ENCODE measurements at places on chromosomes 11 and 22.

- no peak for DNase-seq
Observed at GRCh38 chr11:19953909-19954308, 206.4 kb downstream of the DBX1 start.

DNA sequence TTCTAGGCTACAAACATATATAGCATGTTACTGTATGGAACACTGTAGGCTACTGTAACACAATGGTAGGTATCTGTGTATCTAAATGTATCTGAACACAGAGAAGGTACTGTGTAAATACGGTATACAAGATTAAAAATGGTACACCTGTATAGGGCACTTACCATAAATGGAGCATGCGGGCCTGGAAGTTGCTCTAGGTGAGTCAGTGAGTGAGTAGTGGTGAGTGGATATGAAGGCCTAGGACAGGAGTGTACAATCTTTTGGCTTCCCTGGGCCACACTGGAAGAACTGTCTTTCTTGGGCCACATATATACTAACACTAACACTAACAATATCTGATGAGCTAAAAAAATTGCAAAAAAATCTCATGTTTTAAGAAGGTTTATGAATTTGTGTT is 21.4 kb downstream of the RNF141 start:
- no peak for DNase-seq

GRCh38 chr22:23478175-23478574 is 101.9 kb downstream of the IGLL1 start:
- no peak for DNase-seq

DNA sequence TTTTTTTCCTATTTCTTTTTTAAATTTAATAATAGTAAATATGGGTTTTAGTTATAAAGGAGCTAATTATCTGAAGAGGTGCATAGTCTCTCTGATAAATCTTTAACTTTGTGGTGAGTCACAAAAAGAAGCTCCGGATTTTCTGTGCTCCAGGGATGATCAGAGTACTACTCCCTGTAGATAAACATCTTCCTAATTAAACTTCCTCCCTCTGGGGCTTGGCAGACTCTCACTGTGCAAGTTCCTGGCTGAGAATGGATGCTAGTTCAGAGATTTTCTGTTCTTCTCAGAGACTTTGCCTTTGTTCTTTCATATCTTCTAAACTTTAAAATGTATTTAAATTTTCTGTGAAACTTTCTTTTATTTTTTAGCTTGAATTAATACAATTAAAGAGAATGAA is at the start of gene OR10G7:
TSS of gene OR10G7 (minus strand) at position 72 of the 400 bp plus-strand sequence. CDS start 2,324 bp downstream, outside the sequence.
- no peak for DNase-seq

GRCh38 chr22:29122041-29122440 is 49.2 kb downstream of the KREMEN1 start:
- DNase-seq, result no peak

DNA sequence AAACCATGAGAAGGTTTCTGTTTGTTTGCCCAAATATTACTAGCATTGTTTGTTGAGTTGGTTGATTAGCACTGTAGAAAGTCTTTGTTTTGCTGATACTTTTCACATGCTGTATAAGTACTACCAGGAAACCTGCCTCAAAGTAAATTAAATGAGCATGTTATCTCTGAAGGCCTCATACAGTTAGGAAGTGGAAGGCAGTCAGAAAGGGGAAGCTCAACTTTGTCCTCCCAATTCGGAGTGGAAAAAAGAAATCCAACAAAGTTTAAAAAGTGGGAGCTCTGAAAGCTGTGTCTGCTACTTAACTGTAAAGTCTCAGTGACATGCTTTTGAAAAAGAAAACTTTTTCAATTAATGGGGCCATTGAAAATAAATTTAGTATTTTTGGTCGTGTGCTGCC is 188.3 kb upstream of the BLID start:
- DNase-seq, result no peak

- DNase-seq, result no peak
Observed at GRCh38 chr11:9266132-9266736, 1.1 kb upstream of the DENND5A start.

DNA sequence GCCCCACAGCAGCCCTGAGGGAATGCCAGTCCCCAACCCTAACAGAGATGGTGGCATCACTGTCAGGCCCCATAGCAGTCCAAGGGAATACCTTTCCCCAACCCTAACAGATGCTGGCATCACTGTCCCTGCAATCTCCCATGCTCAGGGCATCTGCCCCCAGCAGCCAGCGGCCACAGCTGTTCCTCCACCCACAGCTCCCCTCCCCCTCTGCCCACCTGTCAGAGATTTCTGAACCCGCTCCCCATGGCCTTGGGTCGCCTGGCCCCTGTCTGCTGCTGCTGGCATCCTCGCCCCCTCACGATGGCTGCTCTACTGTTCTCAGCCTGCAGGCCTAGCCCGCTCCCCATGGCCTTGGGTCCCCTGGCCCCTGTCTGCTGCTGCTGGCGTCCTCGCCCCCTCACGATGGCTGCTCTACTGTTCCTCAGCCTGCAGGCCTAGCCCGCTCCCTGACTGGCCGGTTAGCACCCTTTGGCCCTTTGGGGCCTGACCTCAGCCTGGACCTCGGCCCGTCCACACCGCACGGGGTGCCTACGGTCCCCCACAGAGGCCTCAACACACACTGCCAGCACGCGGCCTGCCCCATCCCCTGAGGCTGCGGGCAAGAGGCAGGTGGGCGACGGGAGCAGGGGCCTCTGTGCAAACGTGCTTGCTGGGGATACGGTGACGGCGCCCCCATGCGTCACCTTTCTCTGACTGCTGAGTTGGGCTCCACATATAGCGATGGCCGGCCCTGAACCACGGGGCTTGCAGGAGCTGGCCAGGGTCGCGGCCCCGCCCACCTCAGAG is 20.7 kb downstream of the CHID1 start:
- DNase-seq, result no peak

DNA sequence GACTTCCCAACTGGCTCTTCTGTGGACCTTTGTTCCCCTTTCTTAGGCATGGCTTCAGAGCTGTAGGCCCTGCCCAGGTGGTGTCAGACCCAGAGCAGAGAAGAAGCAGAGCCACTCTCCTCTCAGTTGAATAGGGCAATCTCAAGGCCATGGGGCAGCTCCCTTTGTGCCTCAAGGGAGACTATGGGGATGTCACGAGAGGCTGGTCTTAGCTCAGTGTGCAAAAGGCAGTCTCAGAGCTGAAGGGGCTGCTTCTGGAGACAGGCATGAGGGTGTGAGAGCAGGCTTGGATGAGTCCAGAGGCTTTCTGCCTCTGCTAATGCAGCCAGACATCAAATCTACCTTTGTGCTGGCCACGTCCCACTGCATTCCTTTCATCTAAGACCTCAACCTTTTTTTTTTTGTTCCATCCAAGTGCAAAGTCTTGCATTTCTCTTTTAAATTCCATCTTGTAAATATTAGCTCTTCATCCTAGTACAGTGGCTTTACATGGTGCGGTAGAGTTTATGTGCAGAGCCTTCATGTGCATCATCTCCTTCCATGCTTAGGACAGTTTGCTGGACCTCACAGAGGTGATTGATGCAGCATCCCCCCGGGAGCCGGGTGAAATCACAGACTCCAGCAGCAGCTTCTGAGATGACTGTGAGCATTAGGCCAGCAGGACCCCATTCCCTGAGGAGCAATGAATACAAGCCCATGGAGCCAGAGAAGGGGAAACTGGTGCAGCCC is 34.2 kb upstream of the FCHSD2 start:
- no peak for DNase-seq

DNA sequence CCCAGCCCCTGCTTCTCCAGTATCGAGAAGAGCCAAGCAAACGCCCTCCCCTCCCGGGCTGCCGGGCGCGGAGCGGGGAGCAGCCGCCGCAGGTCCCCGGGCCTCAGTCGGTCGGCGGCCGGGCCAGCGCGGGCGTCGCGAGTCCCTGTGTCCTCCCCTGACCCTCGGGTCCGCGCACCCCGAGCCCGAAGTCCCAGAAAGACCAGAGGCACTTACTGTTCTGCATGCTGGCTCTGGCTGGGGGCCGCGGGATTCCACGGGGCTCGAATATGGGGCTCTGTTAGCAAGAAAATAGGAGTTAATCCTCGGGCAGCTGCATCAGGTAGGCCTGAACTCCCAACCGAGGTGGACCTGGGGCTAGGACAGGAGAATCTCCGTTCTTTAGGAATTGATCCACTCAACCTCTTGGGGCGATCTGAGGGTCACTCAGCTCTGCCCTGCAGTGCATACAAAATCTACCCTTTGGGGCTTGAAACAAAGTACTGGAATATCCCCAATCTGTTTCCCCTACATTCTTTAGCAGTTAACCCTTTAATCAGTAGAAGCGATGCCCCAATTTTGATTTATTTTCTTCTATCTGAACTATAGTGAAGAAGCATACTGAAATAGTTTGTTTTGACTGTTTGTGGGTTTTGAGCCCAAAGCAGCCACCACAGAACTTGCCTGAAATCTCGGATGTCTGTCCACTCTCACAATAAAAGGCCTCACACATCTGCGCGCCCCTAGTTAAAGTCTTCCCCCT is 4.8 kb downstream of the PAX6 start:
- no peak for DNase-seq

DNA sequence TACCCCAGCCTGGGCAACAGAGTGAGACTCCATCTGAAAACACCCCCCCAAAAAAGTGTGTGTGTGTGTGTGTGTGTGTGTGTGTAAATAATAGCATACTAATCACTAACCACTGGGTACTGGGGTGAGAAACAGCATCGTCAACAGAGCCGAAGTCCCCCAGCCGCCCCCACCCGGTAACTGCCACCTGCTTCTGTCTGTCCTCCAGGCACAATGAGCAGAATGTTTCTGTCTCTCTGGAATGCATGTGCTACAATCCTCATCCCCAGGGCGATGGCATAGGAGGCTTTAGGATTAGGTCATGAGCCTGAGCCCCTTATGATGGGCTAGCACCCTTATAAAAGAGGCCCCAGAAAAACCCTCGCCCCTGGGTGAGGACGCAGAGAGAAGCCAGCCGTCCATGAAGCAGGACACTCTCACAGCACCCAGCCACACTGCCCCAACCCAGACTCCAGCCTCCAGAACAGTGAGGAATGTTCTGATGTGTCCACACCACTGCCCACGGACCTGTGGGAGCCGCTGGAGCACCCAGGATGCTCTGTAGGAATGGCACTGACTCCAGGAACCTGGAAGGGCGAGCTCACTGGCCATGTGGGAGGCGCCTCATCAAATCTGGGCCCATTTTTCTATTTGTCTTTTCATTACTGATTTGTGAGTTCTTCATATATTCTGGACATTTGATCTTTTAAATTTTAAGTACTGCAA is 9.9 kb downstream of the TTLL8 start:
- no peak for DNase-seq

GRCh38 chr11:111947143-111947542 is 10.0 kb downstream of the DIXDC1 start:
- no peak for DNase-seq

DNA sequence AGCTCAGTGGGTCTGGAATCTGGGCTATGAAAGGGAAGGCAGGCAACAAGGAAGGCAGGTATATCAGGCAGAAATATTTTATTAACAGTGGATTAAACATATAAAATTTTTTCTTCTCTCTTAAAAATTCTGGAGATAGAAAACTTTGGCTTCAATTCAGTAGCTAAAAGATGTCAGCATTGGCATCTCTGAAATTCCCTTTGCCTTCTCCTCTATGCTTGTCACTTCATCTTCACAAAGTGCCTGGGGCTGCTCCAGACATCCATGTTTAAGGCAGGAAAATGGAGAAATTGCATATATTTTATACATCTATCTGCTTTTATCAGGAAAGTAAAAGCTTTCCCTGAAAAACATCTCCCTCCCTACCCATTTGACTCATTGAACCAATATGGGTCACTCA is 894.1 kb upstream of the API5 start:
- no peak for DNase-seq

- DNase-seq, result no peak
Observed at GRCh38 chr22:33952776-33953175, 32.5 kb upstream of the LARGE1 start.

DNA sequence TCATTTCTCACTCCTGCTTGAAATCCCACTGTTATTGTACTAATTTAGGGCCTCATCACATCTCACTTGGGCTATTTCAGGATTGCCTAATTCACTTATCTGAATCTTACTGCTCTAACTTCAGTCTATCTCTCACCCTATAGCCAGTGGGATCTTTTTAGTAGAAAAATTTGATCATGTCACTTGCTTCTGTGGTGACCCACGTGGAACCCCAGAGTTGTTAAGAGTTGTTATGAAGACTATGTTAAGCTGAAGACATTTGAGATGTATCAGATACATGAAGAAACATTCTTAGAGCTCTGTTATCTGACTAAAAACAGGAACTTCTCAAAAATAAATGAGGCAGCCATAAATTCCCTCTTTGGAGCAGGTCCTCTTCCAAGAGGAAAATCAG is 1375.6 kb upstream of the TENM4 start:
- no peak for DNase-seq

GRCh38 chr11:47160753-47161133 is 15.9 kb downstream of the ARFGAP2 start:
- DNase-seq, result no peak

GRCh38 chr11:32960553-32961164 is 55.0 kb upstream of the DEPDC7 start:
- DNase-seq, result no peak

GRCh38 chr22:50252082-50253045 is 1.3 kb upstream of the HDAC10 start:
- DNase-seq, result peak; percentile 45

GRCh38 chr11:107282195-107282594 is 175.4 kb downstream of the CWF19L2 start:
- no peak for DNase-seq

DNA sequence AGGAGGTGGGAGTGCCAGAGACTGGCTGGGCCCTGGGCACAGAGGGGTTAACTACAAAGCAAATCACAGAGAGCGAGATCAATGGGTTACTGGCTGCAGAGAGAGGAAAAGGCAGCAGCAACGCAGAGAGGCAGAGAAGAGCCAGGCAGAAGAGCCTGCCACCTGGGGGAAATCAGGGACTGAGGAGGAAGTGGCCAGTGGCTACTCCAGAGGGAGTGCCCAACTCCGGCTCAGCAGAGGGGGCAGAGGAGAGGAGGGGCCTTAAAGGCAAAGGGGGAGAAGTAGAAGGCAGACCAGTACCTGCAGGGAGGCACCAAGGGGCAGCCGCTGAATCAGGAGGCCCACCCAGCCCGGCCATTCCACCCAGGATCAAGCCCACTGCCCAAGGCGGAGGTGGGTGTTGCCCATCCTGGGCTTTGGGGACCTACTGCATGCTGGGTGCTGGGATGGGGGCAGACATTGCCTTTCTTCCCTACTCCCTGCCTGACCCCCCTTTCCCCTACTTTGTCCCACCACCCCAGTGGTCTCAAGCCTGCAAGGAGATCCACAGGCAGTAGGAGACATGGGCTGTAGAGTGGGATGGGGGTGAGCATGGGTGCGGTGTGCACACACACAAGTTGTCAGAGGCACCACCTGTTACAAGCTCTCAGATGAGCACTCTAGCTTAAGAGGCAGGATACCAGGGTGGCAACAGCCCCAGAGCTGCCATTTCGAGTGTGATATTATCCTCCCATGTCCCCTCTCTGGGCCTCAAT is 926 bp upstream of the GALR3 start:
- no peak for DNase-seq
